CD4-positive, alpha-beta T cell treated with Interleukin-17A for 1 hour (primary cell): ENCODE measurements at places on chromosomes 2 and 18.

- DNase-seq, result no peak
These were observed 500.2 kb downstream of the EIPR1 start for GRCh38 chr2:2877427-2877826.

DNA sequence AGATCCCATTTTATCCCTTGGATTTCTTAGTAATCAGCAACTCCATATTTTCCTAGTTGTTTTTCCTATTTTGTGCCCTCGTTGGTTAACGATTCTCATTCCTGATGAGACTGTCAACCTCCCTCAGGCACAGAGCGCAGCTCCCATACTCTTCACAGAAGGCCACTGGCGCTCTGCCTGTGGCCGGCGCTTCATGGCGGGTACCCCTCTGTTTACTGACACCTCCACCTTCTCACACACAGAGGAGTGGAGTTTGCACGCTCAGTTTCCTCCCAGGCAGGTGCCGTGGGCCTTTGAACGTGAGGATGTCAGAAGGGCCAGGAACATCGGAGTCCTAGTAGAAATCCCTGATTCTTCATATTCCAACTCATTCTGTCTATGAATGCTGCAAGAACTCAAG, 139.0 kb downstream of the MBP start:
- no peak for DNase-seq

GRCh38 chr2:47127862-47128543, 27.1 kb downstream of the STPG4 start:
- no peak for DNase-seq

GRCh38 chr2:30915486-30915885, 108.2 kb upstream of the CAPN13 start:
- DNase-seq, result no peak

DNA sequence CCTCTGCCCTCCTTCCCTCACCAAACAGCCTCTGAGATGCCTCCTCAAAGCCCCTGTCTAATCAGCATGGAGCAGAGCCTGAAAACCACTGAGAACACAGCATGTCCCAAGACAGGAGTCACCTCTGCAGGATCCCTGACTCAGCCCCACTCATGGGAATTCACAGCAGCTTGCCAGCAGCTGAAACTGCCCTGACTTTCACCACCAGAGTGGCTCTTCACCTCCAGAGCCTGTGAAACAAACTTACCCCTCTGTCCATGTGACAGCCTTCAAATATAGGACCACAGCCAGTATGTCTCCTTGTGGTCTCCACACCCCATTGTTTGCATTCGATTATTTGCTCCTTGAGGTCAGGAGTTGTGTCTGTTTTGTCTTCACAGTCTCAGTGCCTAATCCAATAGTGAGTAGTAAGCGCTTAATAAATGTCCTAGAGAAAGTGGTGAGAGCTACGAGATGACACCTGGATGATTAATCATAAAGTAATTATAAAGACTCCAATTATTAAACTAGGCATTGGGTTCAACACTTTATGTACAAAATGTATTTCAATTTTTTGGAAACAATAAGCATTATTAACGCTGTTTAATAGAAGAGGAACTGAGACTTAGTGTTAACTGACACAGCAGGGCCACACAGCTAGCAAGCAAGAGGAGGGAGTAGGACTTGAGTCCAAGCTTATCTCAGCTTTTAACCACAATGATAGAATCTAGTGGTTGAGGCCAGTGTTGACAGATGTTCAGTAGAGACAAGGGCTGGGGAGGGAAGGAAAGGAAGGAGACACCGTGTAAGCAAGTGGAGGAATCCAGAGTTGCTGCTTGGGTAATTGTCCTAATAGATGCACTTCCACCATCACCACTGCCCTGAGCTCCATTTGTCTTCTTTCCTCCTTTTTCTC, 358.7 kb upstream of the TNP1 start:
- no peak for DNase-seq

GRCh38 chr2:171667041-171667440, 20.2 kb upstream of the DYNC1I2 start:
- no peak for DNase-seq

DNA sequence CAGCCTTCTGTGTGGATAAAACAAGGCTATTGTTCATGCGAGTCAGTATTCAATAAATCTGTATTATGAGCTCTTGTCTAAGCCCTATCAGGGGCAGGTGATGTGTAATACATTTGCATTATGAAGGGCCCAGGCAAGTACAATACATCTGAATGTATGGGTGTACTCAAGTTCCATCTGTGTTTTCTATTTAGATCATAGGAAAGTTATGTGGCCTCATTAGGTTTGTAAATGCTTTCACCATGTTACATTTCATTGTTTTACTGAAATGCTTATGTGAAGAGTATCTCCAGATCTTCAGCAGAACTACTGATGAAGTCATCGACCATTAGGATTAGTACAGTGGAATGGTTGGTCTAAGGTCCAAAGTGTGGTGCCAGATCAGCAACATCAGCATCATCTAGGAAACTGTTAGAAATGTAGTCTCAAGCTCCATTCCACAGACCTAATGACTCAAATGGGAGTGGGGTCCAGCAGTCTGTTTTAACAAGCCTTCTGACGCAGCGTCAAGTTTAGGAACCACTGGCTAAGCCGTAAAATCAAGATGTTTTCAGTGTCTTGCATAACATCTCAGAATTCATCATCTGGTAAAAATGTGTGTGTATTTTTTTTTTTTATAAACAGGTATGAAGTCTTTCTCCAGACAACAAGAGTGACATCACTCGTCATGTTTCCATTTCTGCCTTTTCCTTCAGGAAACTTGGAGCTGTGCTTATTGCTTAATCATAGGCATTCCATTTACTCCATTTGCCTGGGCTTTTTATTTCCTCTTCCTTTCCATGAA, 80.5 kb downstream of the LYPD6 start:
- DNase-seq, result no peak

DNA sequence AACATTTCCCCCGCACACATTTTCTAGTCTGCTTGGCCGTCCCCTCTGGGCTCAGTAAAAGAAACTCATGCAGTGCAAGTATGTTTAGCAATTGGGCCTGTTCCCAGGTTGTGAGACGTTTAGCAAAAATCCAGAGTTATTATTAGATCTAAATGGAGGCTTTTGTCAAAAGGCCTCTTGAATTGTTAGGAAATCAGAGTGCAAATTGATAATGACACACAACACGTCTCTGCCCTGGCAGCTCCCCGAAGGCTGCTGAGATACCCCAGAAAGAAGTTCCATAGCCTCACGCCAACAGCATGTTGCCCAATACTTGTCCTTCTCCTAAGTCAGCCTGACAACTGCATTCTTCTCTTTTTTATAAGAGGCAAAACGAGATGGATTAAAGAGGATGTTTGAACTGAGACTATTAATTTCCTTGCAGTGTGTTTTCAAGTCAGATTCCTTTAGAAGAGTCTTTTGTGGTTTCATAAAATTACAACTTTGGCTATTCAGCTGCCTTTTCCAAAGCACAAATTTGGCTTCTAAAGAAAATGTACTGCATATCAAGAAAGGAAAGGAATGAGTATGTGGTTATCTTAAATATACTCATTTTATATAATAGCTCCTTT, 202.2 kb downstream of the TRIB2 start:
- DNase-seq, result no peak

DNA sequence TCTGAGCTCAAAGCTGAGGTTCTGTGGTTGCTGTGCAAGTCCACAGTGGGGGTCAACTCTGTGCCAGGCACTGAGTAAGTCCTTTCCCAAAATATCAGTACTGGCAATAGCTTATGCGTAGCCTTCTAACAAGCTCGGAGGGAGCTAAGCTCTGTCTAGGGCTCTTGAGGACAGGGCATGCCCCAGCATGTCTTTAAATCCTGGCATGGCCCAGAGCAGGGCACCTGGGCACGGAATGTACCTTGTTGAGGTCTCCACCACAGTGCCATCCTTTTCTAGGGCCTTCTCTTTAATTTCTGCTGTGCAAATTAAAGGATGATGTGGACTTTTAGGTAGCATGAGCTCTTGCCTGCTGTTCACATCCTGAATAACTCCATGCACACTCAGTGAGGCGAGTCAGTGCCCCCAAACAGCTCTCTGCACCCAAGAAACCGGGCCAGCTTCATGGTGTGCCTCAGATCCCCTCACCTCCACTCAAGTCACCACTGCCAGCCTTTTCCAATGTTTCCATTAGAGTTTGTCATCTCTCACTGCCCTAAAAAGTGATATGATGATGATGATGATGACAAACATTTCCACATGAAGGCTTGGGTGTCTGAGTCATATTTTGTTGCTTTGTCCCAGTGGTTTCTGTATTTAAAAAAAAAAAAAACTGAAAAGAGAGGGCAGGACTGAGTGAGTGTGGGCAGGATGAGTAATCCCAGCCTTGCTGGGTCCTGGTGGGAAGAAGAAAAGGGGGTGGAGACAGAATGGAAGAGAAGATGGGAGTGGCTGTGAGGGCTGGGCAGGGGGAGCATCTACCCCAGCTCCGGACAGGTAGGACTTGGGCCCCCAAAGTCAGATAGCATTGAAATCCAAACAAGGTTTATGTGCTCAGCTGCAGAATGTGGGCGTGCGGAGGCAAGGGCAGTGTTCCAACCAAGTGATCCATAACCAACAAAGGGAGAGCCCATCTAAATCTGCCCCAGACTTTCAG, 78.9 kb downstream of the ZBTB7C start:
- DNase-seq, result no peak

- DNase-seq, result no peak
These were observed 88.0 kb downstream of the KYNU start for GRCh38 chr2:142965443-142965842.

GRCh38 chr2:1633936-1634587, 110.3 kb downstream of the PXDN start:
- DNase-seq, result no peak

DNA sequence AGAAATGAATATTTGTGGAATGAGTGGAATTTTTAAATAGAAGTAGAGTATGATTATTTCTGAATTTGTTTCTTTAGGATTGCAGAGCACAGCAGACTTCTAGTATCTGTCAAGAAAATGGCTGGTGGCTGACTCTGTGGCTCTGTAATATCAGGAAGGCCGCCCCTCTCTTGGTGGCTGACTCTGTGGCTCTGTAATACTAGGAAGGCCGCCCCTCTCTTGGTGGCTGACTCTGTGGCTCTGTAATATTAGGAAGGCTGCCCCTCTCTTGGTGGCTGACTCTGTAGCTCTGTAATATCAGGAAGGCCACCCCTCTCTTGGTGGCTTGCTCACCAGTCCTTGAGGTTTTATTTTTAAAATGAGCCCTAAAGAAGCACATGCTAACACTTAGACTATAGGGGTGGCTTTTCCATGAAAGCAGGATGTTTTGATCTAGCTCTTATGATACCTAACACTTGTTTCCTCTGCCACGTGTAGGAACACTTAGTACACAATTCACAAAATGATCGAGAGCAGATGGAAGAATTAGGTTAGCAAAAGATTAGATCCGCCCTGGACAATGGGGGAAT, 85.1 kb upstream of the TTC39C start:
- no peak for DNase-seq

DNA sequence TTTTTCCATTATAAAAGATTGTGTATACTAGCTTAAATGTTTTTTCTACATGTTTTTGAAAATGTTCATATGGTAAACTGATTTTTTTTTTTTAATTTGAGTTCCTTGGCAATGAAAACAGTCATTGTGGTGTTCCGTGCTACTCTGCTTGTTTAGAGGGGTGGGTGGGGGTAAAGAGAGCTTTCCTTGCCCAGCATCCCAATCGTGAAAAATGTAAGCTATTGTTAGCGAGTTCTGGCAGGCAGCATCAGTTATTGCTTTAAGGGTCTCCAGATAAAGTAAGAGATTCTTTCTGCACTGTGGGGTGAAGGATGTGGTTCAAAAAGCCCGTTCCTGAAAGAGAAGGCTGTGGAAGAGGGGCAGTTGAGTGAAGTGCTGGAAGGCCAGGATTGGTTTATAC, 118.4 kb downstream of the TANC1 start:
- no peak for DNase-seq

GRCh38 chr2:129711816-129712675, 267.4 kb upstream of the RAB6C start:
- DNase-seq, result no peak

DNA sequence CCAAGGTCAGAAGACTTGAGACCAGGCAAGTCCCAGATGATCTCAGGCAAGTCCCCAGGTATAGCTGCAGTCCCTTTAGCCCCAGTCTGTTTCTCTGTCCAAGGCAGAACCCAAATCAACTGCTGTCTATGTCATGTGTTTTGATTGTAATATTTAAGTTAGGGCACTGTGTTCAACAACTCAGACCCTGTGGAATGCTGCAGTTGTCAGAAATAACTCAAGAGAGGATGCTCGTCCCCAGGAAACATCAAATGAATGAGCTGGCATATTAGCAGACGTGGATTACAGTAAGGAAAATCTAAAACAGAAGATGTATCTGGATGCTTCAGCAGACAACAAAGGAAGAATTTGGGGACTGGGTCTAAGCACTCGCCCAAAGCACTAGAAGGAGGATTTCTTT, 70.1 kb downstream of the BCL11A start:
- no peak for DNase-seq

DNA sequence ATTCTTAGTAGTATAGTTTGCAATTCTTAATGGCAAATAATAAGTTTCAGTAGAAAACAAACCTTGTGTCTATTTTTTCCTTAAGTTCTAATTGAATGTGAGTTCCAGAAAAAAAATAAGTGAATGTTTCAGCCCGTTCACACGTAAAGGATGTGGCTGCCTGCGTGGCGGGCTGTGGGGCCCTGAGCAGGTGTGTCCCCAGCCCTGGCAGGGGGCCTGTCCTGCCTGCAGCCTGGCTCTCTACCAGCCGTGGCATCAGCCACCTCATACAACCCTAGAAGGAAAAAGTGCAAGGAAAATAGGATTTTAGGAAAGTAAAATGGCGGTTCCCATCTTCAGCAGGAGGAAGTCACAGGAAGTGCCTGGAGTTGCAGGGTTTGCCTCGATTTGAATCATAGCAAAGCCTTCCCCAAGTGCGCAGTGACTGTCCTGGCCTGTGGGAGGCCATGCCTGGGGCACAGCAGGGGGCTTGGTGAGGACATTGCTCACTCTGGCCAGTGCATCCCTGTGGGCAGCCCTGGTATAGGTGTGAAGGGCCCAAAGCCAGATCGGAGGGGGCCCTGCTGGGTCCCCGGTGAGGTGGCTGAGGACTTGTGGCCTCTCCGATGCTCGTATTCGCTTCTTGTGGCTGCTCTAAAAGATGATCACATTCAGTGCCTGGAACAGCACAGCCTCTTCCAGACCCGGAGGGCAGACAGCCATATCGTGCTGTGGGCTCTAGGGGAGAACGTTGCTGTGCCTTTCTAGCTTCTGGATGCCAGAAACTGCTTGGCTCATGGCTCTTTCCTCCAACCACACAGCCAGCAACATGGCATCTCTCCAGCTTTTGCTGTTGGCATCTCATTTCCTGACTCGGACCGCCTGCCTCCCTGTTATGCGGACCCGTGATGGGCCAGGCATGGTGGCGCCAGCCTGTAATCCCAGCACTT, 12.6 kb downstream of the DTYMK start:
- DNase-seq, result no peak

DNA sequence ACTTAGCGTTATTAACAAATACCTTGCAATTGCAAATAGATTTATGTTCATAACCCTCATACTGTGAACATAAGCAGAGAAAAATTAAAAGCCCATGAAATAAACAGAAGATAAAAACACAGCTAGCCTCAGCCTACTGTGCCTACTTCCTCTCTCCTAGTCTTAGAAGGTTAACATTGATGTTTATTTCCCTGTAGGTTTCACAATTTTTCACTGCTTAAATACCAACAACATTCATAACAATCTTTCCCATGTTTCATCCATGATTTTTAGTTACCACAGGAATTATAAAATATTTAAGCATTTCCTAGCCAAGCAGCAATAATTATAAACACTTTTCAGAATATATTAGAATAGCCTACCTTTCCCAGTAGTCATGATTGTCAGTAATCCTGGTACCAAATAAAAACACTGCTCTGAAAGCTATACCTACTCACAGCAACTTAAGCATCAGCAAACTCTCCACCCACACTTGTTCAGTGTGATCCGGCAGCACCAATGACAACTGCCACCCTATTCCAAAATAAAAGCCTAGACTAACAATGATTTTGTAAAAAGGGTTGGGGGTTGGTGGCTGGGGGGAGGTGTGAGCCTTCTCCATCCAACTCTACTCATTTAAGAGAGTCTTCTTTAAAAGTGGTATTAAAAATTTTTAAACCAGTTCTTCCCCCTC, 40.6 kb upstream of the RNU4ATAC start:
- DNase-seq, result no peak
